ENCODE measurements at places on chromosomes 16 and 17.

DNA sequence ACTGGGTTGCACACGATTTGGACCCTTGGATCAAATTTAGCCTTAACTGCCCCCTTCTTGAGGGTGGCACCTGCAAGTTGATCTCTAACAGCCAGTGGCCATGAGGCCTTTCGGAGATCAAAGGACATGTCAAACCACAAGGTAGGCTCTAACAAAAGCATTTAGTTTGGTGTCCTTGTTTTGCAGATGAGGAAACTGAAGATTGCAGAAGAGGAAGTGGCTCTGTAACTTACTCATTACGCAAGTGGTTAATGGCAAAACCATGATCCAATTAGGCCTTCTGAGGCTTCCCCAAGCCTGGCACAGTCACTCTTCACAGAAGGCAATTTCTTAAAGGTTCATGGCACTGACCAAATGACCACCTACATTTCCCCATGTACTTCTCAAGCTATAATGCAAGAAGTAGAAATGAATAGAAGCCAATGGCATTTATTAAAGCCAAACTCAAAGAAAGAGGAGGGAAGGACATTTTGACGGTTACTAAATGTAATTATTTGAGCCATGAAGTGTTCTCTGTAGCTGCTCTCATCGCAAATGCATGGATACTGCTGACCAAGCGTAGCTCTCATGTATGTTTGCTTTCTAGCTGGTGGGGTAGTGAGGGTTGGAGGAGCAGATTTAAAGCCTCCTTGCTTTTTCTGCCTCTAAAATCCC is 32.8 kb upstream of the ABCC12 start:
- no peak for DNase-seq

GRCh38 chr17:47210105-47210504 is 957 bp downstream of the MYL4 start:
- no peak for DNase-seq

DNA sequence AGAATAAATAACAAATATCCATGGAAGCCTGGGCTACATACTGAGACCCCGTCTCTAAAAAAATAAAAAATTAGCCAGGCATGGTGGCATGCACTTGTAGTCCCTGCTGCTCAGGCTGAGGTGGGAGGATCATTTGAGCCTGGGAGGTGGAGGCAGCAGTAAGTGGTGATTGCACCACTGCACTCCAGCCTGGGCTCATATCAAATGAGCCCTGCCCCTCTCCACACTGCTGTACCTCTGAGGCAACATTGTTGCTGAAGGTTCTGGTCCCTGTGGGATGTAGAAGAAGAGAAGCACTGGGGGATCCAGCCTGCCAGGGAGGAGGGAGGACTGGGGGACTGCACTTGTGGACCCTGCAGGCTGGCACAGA is 11.4 kb upstream of the ARHGAP23 start:
- DNase-seq = no peak

DNA sequence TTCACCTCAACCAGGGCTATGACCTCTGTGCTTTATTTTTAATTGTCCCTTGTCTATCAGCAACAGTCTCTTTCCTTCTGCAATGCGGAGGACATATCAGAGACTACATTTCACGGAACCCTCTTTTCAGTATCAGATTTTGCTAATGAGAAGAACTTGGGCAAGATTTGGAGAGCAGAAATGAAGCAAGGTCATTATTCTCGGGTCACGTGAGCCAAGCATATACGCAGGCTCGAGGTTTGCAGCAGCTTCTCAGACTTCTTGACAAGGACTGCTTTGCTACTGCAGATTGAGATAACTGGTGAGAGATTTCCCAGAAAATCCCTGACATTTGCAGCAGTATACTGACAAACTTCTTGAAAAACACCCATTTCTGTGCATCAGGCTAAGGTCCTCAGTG is 30.4 kb downstream of the ABCA10 start:
- DNase-seq = no peak

- no peak for DNase-seq
Observed at GRCh38 chr17:55441544-55441943, 19.9 kb upstream of the MMD start.

- no peak for DNase-seq
Observed at GRCh38 chr16:86389566-86390328, 120.6 kb upstream of the FOXF1 start.

GRCh38 chr17:36131421-36131820 is 27.8 kb downstream of the CCL4 start:
- DNase-seq = no peak

DNA sequence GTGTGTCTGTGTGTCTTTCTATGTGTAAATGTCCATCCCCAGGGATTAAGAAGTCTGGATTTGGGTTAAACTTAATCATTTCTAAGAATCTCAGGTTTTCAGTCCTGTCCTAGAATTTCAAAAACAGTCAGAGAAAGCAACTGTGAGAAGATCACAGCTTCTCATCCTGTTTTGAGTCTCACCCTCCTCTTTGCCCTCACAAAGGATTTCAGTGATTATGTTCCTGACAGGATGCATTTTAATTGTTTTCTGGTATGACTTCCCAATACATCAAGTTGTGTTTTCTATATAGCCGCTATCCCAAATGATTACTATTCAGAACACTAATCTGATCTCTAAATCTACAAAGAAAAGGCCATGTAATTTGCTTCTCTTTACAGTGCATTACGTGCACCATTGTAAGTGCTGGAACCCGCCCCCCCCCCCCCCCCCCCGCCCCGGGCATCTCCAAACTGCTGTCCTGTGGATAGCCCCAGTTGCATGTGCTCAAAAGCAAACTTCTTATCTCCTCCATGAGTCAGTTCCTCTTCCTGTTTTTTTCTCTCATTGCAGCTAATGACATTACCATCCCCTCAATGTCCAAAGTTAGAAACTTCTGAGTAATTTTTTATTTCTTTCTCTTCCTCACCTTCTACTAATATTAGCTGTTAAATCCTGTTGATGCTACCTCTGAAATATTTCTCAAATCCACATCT is 73.9 kb downstream of the CDH13 start:
- no peak for DNase-seq
